ENCODE measurements at places on chromosomes 3 and 15.

DNA sequence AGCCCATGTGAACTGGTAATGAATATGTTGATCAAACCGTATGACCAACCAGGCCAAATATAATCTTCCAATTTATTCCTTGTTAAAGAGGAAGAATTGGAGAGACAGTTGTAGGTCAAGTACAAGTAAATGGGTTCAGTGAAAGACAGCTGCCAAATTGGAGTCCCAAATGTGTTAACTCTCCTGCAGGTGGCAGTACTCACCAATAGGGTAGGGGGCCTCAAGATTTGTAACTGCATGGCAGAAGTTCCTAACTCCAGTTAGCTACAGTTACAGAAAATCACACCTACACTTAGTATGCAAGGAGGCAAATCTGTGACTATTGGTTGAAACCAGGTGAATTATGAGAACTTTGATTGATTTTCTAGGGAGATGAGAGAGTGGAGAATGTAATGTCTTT is 278.0 kb downstream of the ZBBX start:
- DNase-seq, result no peak

GRCh38 chr3:16362770-16363169 is 97.8 kb downstream of the OXNAD1 start:
- DNase-seq, result no peak

- DNase-seq, result no peak
These were observed 1.2 kb upstream of the LMCD1 start for GRCh38 chr3:8500319-8500988.

GRCh38 chr15:37452498-37452897 is 352.1 kb upstream of the MEIS2 start:
- DNase-seq, result no peak

DNA sequence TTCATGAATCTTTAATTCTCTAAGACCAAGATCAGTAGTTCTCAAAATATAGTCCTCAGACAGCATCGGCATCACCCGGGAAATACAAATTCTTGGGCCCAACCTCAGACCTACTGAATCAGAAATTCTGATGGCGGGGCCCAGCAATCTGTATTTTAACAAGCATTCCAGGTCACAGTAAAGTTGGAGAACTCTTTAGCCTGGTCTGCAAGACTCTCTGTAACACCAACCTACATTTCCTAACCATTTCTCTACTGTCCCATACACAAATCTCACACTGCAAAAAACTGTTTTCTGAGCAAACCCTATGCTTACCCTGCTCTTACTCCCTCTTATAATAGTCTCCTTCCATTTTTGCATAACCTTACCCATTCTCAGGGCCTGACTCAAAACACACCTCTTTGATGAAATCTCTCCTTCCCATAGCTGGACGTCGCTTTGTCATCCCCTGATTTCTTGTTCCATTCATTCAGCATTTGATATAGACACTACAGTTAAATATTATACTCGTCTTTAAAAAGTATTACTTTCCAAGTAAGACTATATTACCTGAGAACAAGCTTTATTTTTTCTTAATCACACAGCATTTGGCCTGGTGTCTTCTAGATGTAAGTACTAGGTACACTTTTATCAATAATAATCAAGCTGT is 83.3 kb upstream of the MYO5C start:
- DNase-seq, result no peak

- DNase-seq, result no peak
These were observed 47.6 kb downstream of the SHOX2 start for GRCh38 chr3:158058495-158059130.

- DNase-seq, result no peak
These were observed 25.9 kb downstream of the MELTF start for GRCh38 chr3:197003461-197004385.

- DNase-seq, result no peak
These were observed 66.3 kb upstream of the RASGRF1 start for GRCh38 chr15:79156704-79157375.

DNA sequence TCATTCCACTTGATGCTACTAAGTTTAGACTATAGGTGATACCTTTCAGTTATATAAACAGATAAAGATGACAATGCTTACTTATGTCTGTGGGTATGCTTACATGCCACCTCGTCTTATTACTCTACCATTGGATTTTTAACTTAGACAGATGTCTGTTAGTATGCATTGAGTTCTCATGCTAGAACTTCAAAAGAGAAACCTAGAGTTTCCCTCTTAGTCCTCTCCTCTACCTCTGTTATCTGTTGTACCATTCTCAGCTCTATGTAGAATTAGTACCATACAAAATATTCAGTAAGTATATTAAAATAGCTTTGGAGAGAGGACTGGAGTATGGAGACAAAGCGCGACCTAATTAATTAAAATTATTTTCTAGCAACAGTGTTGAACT is 111.3 kb downstream of the BBX start:
- DNase-seq, result no peak

- peak; percentile 82 for DNase-seq
These were observed 258.3 kb upstream of the ZPLD1 start for GRCh38 chr3:102176333-102177050.

DNA sequence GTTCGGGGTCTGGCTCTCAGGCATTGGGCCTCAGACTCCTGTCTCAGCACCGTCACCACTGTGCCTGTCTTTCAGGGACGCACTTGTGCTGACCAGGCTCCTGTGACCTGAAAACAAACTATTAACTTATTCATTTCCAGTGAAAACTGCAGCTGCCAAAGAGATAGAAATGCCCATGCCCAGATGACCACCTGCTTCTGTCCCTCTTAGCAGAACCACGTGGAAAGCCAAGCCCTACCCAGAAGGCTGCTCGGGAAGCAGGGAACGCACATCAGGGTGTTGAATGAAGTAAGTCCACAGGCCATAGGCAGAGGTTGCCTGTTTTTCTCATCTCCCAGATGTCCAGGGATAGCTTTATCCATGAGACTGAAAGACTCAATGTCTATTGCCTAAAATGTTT is 219.3 kb downstream of the EBLN2 start:
- DNase-seq, result no peak

DNA sequence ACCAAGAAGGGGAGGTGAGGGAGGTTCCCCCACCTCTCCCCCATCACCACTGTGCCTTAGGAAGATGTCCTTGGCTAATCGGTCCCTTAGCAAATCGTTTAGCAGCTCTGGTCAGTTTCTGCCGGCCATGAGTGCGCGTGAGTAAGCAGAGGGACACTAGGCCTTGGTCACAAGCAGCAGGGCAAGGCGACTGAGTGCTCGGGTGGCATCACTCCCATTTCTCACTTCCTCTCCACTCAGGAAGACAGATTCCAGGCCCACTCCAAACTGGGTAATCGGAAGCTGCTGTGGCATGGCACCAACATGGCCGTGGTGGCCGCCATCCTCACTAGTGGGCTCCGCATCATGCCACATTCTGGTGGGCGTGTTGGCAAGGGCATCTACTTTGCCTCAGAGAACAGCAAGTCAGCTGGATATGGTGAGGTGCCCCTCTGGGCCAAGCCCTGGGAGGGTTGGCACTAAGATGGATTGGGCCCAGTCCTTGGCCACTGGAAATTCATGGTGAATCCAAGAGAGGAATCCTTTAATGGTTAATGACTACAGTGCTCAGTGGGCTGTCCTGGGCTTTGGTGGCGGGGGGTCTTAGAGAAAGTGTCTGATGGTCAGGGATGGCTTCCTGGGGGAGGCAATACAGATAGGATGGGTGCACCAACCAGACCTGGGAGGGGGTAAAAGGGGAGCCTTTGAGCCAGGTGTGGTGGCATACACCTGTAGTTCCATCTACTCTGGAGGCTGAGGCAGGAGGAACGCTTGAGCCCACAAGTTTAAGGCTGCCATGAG is 4.0 kb downstream of the PARP3 start:
- DNase-seq, result no peak

DNA sequence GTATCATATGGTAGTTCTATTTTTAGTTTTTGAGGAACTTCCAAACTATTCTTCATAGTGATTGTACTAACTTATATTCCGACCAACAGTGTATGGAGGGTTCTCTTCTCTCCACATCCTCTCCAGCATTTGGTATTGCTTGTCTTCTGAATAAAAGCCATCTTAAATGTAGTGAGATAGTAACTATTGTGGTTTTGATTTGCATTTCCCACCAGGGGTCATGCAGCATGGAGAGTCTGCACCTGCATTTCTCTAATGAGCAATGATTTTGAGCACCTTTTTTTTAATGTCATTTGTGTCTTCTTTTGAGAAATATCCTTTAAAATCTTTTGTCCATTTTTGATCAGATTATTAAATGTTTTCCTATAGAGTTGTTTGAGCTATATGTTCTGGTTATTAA is 718.5 kb downstream of the ZBBX start:
- DNase-seq, result no peak

DNA sequence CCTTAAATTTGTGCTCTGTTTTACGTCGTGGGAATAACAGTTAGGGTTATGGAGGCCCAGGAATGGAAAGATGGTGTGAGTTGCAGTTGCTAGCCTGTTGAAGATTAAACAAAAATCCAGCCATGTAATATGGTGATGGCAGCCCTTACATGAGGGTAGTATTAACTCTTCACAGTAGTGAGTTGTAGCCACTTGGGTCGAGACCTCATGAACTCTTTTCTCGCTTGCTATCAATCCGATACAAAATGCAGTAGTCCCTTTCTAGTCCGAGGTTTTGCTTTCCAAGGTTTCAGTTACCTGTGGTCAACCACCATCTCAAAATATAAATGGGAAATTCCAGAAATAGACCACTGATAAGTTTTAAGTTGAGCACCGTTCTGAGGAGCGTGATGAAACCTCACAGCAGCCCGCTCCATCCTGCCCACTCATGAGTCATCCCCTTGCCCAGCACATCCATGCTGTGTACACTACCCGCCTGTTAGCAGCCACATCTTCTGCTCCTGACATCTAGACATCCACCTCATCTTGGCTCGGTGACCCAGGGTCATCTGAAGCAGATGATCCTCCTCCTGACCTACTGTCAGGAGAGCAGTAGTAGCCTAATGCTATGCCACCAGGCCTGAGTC is 177.9 kb downstream of the CDIN1 start:
- peak; percentile 10 for DNase-seq

- no peak for DNase-seq
These were observed 391.6 kb upstream of the PROK2 start for GRCh38 chr3:72176537-72177041.

- no peak for DNase-seq
These were observed 106.0 kb downstream of the ARPP21 start for GRCh38 chr3:35745351-35745750.

- DNase-seq, result no peak
These were observed 116.6 kb upstream of the TSC22D2 start for GRCh38 chr3:150291515-150291914.

- DNase-seq, result no peak
These were observed 36.4 kb downstream of the CFAP100 start for GRCh38 chr3:126431103-126431534.

GRCh38 chr15:33910741-33911140 is 57.6 kb upstream of the CHRM5 start:
- no peak for DNase-seq

GRCh38 chr15:26632500-26632899 is 140.4 kb downstream of the GABRB3 start:
- DNase-seq, result no peak

GRCh38 chr3:46484388-46484787 is 13.4 kb upstream of the RTP3 start:
- no peak for DNase-seq

DNA sequence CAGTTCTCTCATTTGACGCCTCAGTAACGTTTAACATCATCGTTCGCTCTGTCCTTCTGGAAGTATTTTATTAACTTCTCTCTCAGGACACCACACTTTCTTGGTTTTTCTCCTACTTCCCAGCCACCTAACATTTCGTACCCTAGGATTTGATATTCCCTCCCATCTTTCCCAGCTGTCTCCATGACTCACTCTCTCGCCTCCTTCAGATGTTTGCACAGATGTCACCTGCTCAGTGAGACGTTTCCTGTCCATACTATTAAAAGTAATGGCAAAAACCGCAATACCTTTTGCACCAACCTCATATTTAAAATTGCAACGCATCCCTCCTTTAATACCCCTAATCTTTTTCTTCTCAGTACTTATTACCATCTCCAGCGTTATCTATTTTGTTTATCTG is 62.1 kb upstream of the SPRED1 start:
- DNase-seq, result no peak

DNA sequence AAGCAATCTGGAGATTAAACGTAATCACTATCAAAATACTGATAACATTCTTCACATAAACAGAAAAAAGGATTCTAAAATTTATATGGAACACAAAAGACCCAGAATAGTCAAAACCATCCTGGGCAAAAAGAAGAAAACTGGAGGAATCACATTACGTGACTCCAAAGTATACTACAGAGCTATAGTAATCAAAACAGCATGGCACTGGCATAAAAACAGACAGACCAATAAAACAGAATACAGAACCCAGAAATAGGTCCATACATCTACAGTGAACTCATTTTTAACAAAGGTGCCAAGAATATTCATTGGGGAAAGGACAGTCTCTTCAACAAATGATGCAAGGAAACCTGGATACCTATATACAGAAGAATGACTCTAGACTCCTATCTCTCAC is 621.9 kb upstream of the CCDC54 start:
- DNase-seq, result no peak

DNA sequence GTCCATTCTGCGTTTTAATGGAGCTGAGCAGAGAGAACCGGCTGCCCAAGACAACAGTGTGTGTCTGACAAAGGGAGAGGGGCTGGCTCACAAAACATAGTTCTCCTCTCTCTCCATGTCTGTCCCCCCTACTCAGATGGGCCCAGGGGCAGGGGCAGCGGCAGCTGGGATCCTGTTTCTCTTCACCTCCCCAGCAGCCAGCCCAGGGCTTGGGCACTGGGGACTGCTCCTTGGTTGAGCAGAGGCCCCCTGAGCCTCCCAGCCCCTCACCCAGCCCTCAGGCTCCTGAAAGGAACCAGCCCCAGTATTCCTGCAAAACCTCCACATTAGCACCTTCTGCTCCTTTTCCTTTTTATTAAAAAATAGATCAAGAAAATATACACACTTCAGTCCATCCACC is 17.8 kb downstream of the TPRA1 start:
- no peak for DNase-seq

GRCh38 chr3:132643366-132643765 is 16.2 kb downstream of the ACAD11 start:
- no peak for DNase-seq

DNA sequence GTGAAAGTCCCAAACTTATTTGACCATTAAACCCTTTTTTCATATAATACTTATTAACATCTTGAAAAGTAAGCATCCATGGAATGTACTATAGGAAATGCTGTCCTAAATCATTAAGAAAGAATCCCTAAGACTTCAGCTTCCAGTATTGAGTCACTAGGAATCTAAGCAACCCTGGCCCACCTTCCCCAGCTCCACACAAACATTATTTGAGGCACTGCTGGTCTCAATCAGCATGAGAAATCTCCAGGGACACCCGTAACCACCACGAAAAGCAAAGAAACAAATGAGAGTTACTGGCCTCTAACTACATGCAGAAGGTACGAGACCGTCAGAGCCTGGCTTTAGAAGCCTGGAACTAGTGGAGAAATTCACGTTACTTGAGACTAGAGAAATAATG is 68.2 kb downstream of the POLQ start:
- no peak for DNase-seq

- no peak for DNase-seq
These were observed 626 bp upstream of the PTPRG start for GRCh38 chr3:61560517-61561373.

DNA sequence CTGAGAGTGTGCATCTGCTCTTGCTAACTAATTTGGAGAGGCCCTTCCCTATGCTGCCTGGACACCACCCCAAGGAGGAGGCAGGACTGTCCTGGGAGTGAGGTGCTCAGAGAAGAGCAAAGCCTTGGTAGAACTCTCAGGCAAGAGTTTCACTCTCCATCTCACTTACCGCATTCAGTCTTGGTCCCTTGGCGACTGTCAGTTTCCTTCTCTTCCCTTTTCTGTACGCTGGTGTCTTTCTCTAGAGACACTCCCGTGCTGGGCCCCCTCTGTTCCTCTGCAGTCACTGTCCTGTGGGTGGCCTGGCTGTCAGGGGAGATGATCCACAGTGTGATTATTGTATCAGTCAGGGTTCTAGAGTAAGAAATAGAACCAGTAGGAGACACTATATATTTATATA is 44.0 kb downstream of the IDH2 start:
- DNase-seq, result no peak
